MV-4-11 (cell line): ENCODE measurements at places on chromosomes 13 and 19.

DNA sequence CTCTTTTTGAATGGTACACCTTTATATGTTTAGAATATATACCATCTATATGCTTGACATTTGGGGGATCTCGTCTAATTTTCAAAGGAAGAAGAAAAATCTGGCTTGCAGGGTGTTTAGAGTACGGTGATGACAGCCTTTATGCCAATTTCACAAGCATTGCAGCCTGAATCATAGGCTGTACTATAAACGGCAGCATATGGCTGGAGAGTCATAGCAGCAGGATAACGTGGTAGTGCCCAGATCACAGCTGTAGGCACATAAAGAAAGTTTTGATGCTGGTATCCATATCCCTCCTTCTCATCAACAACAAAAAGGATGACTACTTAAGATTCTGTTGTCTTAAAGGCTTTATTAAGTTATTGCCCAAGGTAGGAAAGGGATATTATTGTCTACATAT, 253.0 kb downstream of the PCDH9 start:
- no peak for DNase-seq

DNA sequence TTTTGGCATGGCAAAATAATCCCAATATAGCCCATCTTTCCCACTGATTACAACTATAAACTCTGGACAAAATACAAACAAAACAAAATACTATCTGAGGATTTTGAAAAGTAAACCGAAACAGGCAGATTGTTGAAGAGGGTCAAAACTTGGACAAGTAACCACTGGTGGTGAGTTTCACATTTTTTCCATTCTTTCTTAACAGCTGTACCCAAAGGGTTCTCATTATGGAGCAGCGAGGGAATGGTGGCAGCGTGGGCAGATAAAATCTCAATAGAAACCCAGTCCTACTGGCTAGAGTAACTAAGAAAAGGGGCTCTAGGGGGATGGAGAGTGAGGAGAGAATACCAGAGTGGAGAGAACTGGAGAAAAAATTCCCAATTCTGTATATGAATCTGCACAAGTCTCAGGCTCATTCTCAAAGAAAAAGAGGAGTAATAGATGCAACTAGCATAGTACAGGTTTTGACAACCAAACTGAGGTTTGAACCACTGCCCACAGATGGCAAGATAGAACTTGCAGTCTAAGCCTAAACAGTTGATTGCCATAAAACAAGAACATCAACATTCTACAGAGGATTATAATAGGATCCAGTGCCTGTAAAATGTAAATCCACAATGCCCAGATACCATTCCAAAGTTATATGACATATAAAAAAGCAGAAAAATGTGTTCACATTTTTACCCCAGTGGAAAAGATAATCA, 284.5 kb downstream of the KCNRG start:
- no peak for DNase-seq

- DNase-seq: no peak
Observed at GRCh38 chr13:113002206-113002912, 33.3 kb downstream of the MCF2L start.

GRCh38 chr19:19500975-19501644, 14.2 kb downstream of the TSSK6 start:
- no peak for DNase-seq

- DNase-seq: peak; percentile 42
Observed at GRCh38 chr19:28614634-28615545, 598.1 kb downstream of the UQCRFS1 start.

GRCh38 chr19:19460761-19461265, 54.5 kb downstream of the TSSK6 start:
- no peak for DNase-seq

GRCh38 chr19:1794424-1795172, 17.5 kb downstream of the ATP8B3 start:
- DNase-seq: no peak

GRCh38 chr13:101092985-101093384, 323.3 kb downstream of the NALCN start:
- no peak for DNase-seq

GRCh38 chr13:93853912-93854311, 625.6 kb downstream of the DCT start:
- DNase-seq: no peak

GRCh38 chr19:33734913-33735312, 61.8 kb upstream of the KCTD15 start:
- DNase-seq: no peak
